ENCODE measurements at places on chromosomes 4 and X.

- no peak for DNase-seq
These were observed 89.5 kb downstream of the HS3ST1 start for GRCh38 chr4:11338956-11339782.

GRCh38 chrX:43860646-43861370, 21.4 kb downstream of the MAOB start:
- no peak for DNase-seq

GRCh38 chr4:88729146-88729760, 31.6 kb upstream of the NAP1L5 start:
- no peak for DNase-seq

DNA sequence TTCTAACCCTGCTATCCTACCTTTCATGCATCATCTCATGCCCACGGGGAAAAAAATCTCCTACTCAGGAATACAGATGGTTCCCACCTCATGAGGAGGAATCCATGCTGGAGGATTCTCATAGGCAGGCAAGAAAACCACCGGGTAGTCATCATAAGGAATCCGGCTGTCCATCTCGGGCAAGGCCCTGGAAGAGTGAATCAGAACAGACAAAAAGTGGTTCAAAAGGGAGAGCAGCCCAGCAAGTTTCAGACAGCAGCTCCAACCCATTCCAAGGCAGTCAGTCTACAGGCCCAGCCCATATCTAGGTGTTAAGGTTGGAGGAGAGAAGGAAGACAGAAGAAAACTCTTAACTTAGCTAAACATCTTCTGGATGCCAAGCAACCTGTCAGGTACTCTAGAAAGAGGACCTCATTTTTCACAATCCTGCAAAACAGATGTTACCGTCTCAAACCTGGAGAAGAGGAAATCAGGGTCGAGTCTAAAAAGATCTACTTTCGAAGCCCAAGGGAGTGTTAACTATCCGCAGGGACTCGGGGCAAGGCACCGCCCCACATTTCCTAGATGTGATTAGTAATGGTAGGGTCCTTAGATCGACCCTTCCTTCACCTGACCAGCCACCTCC, 447 bp downstream of the PDZD11 start:
- DNase-seq = no peak

DNA sequence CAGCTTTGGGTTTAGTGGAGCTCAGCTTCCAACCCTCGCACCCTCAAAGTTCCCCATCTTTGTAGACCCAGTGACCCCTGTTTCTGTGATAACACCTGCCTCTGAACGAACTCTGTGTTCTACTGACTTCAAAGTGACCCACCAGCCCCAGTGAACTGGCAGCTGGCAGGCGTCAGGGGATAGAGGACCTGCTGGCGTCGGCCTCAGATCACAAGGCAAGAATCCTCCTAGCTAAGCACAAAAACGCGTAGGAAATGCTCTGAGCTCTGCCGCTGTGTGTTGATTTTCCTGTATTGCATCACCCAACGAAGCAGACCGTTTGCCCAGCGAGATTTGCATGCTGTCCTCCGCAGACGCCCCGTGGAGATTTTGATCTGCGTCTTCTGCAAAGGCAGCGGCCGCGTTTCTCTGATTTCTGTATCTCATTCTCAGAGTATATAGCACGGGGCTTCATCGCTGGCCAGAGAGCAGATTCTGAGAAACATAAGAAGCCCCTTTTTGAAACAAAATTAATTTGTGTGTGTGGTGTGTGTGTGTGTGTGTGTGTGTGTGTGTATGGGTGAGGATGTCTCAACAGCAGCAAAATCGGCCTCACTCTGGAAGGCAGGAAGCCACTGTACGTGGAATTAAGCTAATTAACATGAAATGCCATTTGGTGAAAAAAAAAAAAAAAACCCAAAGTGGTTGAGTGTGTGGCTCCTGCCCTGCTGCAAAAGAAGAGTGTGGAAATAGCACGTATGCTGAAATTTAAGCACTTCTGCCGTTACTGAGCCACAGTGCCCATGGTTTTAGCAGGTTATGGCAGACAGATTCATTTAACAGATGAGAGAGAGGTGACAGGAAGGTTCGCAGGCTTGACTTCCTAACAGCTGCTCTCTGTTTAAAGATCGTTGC, 29.2 kb upstream of the ASMTL start:
- DNase-seq = peak; percentile 48

DNA sequence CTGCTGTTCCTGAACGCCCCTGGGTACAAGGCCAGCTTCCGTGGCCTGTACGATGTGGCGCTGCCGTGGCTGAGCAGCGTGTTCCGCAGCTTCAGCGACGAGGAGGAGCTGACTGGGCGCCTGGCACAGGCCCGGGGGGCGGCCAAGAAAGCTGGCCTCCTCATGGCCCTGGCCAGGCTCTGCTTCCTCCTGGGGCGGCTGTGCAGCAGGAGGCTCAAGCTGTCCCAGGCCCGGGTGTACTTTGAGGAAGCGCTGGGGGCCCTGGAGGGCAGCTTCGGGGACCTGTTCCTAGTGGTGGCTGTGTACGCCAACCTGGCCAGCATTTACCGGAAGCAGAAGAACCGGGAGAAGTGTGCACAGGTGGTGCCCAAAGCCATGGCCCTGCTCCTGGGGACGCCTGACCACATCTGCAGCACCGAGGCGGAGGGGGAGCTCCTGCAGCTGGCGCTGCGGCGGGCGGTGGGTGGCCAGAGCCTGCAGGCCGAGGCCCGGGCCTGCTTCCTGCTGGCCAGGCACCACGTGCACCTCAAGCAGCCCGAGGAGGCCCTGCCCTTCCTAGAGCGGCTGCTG, 28.2 kb downstream of the SH3TC1 start:
- no peak for DNase-seq

DNA sequence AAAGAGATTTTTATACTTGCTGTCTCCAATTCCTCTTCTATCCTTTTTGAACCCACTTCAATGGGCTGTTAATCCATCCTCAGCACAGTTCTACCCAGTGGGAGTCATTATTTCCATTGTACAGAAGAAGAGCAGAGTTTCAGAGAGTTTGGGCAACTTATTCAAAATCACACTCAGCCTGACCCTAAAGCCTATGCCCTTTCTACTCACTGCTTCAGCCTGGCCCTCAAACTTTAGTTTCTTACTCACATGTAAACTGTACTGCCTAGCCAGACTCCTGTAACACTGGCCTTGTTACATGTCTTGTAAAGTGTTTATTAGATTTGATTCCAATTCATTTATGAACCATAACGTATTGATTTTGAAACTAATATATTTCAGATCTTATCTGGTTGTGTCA, 25.1 kb upstream of the USO1 start:
- DNase-seq = no peak

DNA sequence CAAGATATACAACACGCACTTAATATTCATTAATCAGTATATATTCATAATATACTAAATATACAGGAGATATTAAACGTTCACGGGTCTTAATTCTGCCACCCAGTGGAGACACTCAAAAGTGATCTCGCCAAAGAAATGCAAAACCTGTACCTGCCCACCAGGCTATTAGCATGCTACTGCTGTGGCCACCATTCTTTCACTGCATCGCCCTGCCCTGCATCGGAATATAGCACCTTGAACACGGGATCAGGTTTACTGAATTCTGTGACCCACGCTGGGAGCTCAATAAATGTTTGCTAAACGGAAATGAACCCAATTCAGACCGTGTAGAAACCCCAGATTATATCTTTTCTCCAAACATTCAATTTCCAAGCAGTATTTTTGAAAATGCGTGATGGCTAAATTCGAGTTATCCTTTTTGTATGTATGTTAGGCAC, 840 bp upstream of the CLCN3 start:
- no peak for DNase-seq

Data from stimulated activated CD8-positive, alpha-beta memory T cell treated with anti-CD3 and anti-CD28 coated beads, Interleukin-2, amount 100 ng/mL, for 1 hour (primary cell).